ENCODE measurements at places on chromosomes 12 and 14. TPM values are rescaled to one million over a fixed set of nuclear protein-coding genes. Genes with fewer than 3 reads are reported as not detected.

- DNase-seq, result no peak
These were observed 669.9 kb downstream of the SLC16A7 start for GRCh38 chr12:60265741-60266140.

- no peak for DNase-seq
These were observed 775.5 kb upstream of the SEL1L start for GRCh38 chr14:82309199-82309598.

GRCh38 chr12:131351319-131352028 lies 359.4 kb upstream of the SFSWAP start:
- no peak for DNase-seq

The OXA1L gene
- total RNA-seq, result 184 TPM

The FAM90A1 gene
- not detected for total RNA-seq
